Hematopoietic multipotent progenitor cell treated with erythropoietin and hydrocortisone succinate and interleukin-3 and kit ligand, for 15 days (in vitro differentiated cells): ENCODE measurements at places on chromosomes 13 and 19.

GRCh38 chr13:25633093-25633492 lies 261.3 kb downstream of the ATP8A2 start:
- no peak for DNase-seq

DNA sequence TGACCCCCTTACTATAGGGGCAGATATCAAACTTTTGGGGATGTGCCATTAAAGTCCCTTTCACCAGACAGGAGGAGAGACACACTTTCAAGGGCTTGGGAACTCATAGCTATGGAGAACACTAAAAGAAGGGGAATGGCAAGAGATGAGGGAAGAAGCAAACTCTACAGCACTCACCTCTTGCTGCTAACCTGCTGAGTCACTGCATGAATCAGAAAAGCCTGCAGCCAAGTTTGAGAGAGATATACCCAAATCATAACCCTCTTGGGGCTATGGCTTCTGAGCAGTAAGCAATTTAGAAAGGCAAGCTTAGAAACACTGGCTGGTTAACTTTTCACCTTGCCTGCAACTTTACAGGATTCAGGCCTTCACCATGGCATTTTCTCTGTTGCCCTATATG lies 1028.0 kb downstream of the UQCRFS1 start:
- no peak for DNase-seq

DNA sequence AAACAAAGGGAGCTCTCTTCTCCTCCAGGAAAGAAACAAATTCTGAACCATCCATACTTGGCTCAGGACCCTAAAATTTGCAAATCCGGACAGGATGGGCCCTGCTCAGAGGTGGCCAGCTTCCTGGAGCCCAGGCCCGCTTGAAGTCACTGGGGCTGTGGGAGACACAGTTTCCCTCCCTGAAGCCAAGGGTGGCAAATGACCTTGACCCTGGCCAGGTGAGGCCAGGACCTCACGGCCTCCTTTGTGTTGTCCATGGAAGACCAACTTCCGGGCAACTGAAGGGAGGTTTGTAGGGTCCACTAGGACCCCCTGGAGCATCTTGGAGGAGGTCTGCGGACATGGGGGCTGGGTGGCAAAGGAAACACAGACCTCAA lies 5.5 kb downstream of the NANOS3 start:
- no peak for DNase-seq

- DNase-seq = no peak
These were observed 1.7 kb upstream of the KLK13 start for GRCh38 chr19:51066393-51067186.

DNA sequence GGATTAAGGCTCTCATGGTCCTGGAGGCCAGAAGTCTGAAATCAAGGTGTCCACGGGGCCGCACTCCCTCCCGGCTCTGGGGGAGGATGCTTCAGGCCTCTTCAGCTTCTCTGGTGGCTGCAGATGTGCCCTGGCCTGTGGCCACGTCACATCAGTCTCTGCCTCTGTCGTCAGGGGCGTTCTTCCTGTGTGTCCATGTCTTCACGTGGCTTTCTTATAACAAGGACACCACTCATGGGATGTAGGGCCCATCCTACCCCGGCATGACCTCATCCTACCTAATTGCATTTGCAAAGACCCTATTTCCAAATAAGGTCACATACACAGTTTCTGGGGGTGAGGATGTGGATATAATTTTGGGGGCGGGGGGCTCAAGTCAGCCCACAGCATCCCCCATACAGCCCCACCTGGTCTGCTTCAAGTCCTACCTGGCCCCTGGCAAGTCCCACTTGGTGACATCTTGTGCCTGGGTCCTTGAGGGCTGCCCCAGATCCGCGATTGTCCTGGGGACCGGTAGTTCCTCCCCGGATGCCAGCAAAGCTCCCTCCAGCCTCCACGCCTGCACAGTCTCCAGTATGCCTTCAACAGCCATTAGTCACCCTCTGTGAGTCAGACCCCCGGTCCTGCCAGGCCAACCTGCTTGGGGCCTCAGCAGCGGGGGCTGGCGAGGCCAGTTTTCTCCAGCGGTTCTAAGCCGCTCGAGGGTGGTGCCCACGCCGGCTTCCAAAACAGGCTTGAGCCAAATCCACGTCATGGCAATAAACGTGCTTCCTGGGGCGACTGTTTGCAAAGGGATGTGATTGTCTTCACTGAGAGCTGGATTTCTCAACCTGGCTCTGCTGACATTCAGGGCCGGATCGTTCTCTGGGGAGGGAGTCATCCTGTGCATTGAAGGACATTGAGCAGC lies 32.2 kb downstream of the MYO9B start:
- DNase-seq = no peak

DNA sequence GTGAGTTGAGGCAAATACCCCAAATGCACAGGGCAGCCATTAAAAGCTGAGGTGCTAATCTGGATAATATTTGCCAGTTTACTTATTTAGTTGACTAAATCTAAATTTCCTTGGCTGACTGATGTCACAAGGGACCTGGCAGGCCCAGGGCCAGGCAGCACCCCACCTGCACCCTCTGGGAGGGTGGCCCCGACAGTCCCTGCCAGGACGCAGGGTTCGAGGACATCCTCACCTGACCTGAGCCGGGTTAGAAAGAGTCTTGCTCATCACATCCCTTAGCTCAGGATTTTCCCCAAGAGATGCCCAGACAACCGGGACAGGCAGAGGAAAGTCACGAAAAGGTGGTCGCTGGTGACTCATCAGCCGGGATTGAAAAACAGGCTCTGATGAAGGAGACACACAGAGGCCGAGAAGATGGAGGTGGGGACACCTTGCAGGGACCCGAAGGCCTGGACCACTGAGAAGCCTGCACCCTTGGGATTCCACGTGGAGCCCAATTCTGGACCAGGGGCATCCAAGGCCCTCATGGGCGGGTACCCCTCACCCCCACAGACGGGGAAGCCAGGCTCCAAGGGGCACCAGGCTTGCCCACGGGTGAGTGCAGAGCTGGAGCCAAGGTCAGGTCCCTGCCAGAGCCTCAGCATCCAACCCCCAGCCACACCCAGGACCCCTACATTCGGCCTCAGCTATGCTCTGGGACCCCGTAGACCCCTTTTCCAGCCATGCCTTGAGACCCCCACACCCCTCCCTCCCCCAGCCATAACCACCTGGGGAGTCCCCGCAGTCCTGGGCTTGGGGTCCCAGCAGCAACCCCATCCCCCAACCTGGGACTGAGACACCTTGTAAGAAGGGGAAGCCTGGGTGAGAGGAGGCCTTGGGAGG lies 103.2 kb downstream of the SOX1 start:
- DNase-seq = no peak

DNA sequence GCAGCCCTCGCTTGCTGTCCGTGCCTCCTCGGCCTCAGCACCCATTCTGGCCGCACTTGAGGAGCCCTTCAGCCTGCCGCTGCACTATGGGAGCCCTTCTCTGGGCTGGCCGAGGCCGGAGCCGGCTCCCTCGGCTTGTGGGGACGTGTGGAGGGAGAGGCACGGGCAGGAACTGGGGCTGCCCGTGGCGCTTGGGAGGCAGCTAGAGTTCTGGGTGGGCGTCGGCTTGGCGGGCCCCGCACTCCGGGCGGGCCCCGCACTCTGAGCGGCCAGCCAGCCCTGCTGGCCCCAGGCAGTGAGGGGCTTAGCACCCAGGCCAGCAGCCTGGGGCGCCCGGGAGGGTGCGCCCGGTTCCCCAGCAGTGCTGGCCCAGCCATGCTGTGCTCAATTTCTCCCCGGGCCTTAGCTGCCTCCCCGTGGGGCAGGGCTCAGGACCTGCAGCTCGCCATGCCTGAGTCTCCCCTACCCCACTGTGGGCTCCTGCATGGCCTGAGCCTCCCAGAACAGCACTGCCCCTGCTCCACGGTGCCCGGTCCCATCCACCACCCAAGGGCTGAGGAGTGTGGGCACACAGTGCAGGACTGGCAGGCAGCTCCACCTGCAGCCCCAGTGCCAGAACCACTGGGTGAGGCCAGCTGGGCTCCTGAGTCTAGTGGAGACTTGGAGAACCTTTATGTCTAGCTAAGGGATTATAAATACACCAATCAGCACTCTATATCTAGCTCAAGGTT lies 240.0 kb upstream of the PRR20A start:
- DNase-seq = no peak

- no peak for DNase-seq
These were observed 764 bp downstream of the ZNF626 start for GRCh38 chr19:20660473-20661140.

DNA sequence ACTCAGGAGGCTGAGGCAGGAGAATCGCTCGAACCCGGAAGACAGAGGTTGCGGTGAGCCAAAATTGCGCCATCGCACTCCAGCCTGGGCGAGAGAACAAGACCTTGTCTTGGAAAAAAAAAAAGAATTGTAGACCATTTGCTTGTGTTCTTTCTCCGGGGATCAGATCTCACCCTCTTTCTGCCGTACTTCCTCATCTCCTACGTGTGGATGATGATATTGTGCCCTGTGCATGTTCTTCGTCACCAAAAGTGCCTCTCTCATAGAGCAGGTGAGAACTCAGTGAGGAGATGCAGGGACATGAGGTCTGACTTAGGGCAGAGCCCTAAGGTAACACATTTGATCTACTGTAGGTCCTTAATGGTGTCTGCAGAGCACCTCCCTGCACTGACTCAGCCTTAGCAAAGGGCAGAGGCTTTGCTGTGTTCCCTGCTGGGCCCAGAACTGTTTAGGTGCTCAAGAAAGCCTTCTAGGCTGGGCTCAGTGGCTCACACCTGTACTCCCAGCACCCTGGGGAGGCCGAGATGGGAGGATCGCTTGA lies 1.3 kb downstream of the APOC2 start:
- DNase-seq = no peak

DNA sequence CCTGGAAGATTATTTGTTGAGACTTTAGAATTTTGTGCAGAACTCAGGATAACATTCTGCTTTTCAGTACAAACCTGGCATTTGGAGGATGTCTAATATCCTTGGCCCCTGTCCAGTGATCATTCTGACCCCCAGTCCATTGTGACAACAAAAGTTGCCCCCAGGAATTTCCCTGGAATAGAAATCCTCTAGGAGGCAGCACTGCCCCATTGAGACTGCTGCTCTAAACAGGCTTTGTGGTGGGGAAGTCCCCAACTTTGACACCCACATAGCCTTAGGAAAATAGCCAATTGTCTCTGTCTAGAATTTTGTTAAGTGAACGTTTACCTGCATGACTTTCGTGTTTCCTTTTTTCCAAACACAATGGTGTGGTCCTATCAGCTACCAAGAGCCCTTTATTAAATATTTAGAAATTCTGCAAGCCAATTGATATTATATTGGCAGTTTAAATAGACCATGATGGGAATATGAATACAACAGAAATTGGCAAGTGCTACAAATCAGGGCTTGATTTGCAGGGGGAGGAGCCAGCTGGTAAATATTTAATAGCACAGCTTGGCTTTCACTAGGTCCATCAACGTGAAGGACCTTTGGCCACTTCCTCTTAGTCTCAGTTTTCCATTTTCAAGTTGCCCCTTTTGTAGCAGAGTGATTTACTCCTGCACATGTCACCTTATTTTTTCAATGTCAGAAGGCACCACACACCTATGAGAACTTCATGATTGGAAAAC lies 451.7 kb downstream of the EFNB2 start:
- DNase-seq = no peak

- DNase-seq = no peak
These were observed 21.7 kb downstream of the MYH14 start for GRCh38 chr19:50224986-50225747.

DNA sequence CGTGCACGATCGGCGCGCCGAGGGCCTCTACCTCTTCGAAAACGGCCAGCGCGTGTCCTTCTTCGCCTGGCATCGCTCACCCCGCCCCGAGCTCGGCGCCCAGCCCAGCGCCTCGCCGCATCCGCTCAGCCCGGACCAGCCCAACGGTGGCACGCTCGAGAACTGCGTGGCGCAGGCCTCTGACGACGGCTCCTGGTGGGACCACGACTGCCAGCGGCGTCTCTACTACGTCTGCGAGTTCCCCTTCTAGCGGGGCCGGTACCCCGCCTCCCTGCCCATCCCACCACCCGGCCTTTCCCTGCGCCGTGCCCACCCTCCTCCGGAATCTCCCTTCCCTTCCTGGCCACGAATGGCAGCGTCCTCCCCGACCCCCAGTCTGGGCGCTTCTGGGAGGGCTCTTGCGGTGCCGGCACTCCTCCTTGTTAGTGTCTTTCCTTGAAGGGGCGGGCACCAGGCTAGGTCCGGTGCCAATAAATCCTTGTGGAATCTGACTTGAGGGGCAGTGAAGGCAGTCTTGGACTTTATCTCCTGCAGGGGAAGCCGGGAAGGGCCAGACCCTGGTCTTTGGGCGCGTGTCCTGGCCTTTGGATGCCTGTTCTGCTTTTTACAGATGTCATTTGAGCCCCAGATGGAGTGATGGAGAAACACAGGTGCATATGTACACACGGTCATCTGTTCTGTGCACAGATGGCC lies 2.2 kb downstream of the CLEC11A start:
- no peak for DNase-seq

DNA sequence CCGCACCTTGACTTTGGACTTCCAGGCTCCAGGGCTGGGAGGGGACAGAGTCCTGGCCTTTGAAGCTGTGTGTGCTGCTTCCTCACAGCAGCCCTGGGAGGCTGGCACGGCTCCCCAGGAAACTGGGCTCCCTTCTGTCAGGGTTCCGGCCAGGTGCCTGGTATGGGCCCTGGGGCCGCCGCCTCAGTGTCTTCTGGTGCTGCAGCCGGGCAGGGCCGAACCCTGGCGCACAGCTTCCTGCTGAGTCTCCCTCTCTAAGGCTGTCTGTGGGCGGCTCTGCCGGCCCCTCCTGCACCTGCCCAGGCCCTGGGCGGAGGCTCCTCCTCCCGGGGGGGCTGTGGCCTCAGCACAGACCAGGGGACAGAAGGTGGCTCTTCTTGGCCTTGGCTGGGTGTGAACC lies 32.4 kb downstream of the GPX4 start:
- DNase-seq = no peak

DNA sequence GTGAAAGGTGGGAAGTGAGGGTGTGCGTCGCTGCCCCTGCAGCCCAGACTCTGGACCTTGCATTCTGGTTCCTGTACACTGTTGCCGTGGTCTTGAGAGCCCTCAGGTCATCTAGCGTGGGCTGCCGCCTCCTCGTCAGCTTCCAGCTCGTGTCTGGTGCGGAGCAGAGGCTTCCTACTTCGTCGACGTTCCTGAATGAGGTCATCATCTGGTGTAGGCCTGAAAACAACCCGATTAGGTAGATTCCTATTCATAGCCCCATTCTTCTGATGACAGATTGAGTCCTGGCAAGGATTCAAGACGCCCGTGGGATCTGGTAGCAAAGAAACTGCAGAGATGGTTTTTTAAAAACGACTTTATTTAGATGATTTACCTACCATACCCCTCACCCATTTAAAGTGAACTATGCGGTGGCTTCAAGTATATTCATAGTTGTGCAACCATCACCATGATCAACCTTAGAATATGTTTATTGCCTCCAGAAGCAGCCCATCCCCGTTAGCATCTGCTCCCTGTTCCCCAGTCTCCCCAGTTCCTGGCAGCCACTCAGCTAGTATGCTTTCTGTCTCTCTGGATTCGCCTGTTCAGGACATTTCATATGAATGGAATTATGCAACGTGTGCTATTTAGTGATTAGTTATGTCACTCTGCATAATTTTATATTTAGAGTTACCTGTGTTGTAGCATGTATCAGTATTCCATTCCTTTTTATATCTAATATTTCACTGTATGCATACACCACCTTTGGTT lies 13.8 kb downstream of the NAXD start:
- DNase-seq = no peak

GRCh38 chr19:17681505-17682125 lies 6.5 kb downstream of the UNC13A start:
- DNase-seq = peak; percentile 6
